GOT3 (cell line): ENCODE measurements at places on chromosomes 5 and 9.

DNA sequence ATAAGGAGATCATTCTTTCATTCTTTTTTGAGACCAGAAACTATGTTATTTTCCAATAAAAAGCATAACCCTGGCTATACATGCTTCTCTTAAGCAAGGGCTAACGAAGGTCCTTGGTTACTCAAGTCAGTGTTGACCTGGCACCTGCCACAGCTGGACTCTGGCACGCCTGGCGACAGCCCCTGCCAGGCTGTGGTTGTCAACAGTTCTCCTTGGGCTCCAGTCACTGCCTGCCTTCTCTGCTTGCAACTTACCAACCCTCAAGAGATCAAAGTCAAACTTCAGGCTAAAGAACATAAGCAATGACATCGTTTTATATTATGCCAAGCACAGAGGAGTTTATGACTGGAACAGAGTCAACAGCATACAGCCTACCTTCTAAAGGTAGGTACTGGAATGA lies 61.4 kb upstream of the TBC1D9B start:
- DNase-seq: no peak

DNA sequence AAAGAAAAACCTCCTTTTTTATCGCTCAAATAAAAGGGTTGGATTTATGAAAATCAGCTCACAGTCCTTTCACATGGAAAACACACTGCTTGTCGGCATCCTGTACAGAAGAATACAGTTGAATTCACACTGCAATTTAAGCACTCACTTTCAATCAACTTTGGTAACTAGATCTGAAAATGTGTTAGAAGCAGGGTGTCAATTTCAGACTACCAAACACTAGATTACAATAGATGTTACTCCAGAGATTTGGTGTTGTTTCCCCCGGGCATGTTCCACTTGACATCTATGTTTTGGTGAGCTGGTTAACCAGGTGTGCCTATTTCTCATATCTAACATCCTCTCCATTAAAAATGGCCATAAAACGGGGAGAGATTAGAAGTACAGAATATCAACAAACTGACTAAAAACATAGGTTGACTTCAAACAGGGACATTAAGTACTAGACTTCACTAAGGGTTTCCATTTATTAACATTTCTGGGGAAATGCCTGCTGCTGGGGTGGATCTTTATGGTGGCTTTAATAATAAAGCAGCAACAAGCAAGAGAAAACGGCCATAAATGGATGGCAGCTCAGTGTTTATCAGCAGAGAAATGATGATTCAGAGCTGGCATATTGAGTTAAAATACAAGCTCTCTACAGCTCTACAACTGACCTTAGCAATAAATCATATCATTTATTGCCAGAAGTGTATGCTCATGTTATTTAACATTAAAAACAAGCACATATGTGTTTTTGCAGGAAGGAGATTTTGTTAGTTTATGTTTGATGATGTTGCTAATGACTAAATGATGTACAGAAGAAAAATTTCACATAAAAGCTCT lies 158.8 kb downstream of the SLF1 start:
- no peak for DNase-seq

GRCh38 chr5:91266184-91266705 lies 116.9 kb downstream of the ARRDC3 start:
- DNase-seq: no peak

GRCh38 chr9:128610897-128611296 lies 45.8 kb downstream of the DYNC2I2 start:
- DNase-seq: no peak

DNA sequence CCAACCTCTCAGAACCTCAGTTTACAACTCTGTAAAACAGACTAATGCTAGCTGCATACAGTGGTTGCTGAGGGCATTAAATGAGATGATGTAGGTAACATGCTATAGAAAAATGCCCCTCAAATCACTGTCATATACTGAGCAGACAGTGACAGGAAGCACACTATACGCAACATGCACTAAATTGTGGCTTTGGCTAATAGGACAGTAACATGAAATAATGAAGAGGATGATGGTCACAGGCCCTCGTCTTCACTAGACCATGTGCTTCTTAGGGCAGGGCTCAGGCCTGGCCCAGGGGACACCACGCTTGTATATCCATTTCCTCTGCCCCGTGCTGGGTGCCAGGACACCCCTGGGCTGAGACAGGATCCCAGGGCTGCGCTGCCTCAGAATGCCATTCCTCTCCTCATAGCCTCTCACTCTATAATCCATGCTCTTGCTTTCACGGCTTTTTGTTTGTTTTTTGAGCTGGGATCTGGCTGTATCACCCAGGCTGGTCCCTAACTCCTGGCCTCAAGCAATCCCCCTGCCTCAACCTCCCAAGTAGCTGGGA lies 18.9 kb downstream of the CSF1R start:
- no peak for DNase-seq

GRCh38 chr5:58854441-58854840 lies 271.6 kb downstream of the RAB3C start:
- no peak for DNase-seq
